ENCODE measurements at places on chromosomes 1 and 21.

- no peak for DNase-seq
Observed at GRCh38 chr21:45262616-45263015, 25.1 kb downstream of the POFUT2 start.

GRCh38 chr1:201609661-201610318, 70.9 kb downstream of the NAV1 start:
- DNase-seq, result no peak

DNA sequence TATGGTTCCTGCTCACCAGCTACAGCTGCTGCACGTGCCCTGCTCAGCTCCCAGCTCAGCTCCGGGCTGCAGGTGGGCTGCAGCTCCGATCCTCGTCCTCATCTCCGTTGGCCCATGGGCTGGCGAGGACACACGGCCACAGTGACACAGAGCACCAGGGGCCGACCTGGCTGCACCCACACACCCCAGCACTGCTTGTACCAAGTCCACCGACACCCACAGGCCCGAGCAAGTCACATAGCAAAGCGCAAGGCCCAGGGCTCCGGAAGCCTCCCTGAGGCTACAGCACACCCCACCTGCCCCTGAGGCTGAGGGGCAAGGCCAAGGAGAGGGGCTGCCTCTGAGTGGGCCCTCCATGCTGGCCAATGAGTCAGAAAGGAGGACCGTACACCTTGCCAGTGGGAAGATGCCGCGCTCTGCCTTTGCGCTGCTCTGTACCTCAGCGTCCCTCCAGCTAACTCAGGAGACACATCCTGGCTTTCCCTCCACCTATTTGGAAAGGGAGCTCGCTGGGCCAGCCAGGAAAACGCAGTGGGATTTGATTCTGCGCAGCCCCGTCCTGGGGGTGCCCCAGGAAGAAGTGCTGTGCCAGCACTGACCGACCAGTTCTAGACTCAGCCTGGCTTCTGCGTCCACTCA, 124.8 kb downstream of the SIK1 start:
- DNase-seq, result no peak

DNA sequence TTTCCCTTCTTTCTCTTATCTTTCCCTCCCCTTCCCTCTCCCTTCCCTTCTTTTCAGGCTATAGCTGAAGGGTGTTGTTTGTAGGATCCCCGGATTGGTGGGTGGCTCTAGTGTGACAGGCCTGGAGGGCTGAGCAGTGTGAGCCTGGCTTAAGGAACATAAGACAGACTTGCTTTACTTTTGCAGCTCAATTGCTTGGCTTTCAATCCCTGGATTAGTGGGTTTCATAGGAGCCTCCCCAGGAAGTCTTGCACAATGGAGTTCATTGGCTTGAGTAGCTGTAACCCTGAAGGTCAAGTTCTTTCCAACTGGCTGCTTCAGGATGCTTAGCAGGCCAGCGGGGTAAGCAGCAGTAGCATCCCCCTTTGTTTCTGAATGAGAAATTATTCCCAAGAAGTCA, 126.7 kb downstream of the CAMTA1 start:
- DNase-seq, result no peak

GRCh38 chr1:165144757-165145397, 211.6 kb downstream of the LMX1A start:
- DNase-seq, result no peak

GRCh38 chr1:101293461-101294051, 56.7 kb downstream of the S1PR1 start:
- no peak for DNase-seq

GRCh38 chr1:32266921-32267591, 16.0 kb downstream of the LCK start:
- DNase-seq, result no peak

DNA sequence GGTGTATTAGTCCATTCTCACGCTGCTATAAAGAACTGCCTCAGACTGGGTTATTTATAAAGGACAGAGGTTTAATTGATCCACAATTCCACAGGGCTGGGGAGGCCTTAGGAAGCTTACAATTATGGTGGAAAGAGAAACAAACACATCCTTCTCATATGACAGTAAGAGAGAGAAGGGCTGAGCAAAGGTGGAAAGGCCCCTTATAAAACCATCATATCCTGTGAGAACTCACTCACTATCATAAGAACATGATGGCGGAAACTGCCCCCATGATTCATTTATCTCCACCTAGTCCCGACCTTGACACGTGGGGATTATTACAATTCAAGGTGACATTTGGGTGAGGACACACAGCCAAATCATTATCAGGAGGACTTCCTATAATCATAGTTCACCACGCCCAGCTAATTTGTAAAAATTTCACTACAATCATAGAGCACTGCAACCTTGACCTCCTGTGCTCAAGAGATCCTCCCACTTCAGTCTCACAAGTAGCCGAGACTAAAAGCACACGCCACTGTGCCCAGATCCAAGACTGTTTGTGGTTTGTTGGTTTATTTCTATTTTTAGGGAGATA, 164.9 kb downstream of the RERE start:
- no peak for DNase-seq
